Activated CD4-positive, CD25-positive, alpha-beta regulatory T cell treated with anti-CD3 and anti-CD28 coated beads, Interleukin-2, amount 50 U/mL, for 16 hours (primary cell): ENCODE measurements at places on chromosomes 12 and 14.

DNA sequence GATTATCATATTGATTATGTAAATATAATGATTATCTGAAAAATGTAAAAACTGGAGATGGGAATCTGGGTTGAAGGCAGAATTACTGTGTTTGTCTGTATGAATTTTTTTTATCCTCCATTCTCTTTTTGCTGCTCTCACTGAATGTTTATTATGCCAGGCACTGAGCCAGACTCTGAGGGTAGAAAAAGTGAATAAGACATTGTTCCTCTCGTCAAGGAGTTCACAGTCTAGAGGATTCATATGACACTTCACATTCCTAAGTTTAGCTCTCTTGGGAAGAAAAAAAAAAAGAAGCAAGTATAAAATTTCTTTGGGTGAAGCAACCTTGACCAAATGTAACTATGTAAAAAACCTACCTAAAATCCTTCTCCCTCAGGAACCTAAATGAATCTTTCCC is 120.9 kb upstream of the LMO3 start:
- DNase-seq = no peak

DNA sequence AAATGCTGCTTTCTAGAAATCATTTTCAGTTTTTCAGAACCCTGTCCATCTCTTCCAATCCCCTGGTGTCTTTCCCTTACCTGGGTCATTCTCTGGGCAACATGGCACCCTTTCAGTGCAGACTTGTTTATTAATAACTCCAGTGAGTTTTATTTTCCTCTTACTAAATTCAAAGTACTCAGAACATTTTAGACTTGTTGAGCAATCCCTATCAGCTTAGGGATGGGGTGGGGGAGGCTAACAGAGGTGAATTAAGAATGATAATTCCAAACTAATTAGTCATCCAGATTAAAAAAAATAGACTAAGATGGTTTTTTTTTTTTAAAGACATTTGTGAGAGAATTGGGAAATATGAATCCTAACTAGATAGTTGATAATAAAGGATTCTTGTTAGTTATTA is 10.7 kb downstream of the GPRC5A start:
- no peak for DNase-seq

- no peak for DNase-seq
These were observed 122.3 kb upstream of the CPM start for GRCh38 chr12:69055280-69055679.

DNA sequence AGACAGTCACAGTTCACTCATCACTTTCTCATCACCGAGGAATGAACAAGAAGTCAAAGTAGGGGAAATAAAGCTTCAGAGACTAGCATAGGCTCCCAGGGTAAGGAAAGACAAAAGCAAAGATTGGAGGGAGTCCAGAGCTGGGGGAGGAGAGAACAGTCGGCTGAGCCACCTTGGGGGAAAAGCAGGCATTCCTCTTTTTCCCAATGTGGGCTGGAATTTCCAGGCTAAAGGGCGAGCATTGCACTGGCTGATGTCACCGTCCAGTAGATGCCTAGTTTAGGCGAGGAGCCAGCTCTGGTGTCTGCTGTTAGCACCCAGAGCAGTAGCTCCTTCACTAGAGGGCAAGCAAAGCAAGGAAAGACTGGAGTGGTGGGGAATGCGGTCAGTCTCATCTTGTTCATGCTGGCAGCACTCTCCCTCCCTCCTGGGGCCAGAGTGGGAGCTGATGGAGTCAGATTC is 8.5 kb upstream of the KRT75 start:
- DNase-seq = no peak

DNA sequence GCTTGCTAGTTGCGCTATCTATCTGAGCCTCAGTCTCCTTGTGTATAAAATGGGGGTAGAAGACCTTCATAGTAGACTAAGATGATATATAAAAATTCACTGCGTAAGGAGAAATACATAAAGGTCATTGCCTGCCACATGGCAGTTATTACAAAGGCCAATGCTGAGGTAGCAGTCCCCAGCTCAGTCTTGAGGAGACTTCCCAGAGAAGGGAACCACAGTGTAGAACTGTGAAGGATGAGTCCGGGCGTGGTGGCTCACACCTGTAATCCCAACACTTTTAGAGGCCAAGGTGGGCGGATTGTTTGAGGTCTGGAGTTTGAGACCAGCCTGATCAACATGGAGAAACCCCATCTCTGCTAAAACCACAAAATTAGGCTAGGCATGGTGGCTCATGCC is 17.1 kb upstream of the SP7 start:
- no peak for DNase-seq

DNA sequence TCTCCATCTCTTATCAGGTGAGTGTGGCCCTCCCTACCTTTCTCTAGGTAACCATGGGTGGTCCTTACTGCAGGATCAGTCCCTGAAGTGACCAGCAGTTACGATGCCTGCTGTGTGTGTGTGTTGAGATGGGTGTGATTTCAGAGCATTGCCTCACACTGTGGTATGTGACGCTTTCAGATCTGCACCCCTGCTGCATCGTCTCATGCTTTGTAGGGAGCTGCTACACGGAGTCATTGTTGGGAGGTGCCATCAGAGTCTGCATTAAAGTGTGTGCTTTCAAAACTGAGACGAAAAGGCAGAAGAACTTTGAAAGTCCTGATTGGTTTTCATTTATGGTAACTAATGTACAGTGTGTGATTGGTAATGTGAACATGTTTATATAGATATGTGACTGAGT is 150.5 kb downstream of the PELI2 start:
- no peak for DNase-seq

DNA sequence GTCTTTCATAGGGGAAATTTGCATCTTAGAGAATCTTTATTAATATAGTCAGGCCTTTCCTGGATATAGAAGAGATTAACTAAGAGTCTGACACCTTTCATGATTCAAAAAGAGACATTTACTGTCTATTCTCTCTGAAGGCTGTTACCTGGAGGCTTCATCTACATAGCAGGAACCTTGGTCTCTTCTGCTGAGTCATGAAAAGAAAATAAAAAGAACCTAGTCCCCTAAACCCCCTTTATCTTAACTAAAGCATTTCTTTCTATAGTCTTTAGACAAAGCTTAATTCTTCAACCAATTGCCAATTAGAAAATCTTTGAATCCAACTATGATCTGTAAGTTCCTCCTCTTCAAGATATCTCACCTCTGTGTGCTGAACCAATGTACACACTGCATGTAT is 33.1 kb downstream of the RPS29 start:
- DNase-seq = no peak

DNA sequence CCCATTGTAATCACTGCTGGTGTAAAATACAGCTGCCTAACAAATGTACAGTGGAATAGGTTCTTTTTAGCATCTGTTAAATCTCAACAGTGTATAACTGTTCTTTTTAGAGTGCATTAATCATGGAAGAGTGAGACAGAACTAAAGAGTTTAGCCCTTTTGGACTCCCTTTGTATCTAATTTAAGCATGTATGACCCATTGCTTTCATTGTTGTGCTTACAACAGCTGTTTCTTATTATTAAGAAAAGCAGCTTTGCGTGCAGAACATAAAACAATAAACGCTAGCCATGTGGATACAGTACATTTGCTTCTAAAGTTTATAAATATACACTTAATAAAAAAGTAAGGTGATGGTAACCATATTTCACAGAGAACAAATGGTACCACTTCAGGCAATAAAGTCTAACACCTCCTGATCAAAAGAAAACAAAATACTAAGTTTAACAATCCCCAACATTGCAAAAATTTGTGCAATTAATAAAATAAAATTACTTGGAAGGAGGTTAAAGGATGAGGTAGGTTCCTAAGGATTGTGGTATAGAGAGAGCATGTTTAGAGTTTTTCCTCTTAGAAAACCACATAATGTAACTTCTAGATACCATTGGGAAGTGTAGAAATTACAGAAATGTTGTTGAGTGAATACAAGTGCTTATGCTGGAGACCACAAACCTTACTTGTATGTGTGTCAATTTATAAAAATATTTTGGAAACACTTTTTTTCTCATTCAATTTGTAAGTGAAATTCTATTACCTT is 448.7 kb downstream of the SLC6A15 start:
- no peak for DNase-seq

- DNase-seq = no peak
These were observed 81.2 kb upstream of the ATP2B1 start for GRCh38 chr12:89789862-89790261.

DNA sequence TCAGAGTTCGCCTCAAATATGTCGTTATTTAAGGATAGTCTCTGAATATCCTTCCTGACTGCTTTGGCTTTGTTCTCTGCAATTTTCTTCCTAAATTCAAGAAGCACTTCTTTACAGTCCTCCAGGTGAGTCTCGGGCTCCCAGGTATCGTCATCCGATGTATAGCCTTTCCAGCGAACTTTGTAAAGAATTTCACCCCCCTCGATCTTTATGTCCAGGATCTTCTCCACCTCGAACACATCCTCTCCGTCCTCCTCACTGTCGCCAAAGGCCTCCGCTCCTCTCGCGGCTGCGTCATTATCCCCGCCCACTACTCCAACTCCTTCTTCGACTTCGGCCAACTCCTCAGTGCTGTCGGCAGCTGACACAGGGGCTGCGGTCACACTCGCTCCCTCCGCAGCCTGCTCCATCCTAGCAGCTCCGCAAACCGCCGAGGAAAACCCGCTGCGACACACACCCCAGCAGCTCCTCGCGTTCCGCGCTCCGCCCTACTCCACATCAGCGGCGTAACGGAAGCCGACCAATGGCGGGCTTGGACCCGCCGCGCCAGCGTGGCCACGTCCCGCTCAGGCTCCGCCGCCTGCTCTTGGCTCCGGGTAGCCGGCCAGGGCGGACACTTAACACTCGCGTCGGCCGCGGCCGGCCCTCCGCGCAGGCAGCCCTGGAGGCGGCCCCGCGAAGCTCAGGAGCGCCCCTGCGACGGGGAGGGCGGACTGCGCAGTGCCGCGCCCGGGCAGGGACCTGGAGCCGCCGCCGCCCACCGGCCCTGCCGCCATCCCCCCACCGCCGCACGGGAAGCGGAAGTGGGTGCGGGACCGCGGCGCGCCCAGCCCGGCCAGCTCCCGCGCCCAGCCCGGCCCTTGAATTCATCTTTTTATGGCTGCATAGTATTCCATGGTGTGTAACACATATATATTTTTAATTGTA is 4.1 kb downstream of the CD163L1 start:
- no peak for DNase-seq

- DNase-seq = no peak
These were observed 133.5 kb upstream of the TMEM132C start for GRCh38 chr12:128133321-128134073.

DNA sequence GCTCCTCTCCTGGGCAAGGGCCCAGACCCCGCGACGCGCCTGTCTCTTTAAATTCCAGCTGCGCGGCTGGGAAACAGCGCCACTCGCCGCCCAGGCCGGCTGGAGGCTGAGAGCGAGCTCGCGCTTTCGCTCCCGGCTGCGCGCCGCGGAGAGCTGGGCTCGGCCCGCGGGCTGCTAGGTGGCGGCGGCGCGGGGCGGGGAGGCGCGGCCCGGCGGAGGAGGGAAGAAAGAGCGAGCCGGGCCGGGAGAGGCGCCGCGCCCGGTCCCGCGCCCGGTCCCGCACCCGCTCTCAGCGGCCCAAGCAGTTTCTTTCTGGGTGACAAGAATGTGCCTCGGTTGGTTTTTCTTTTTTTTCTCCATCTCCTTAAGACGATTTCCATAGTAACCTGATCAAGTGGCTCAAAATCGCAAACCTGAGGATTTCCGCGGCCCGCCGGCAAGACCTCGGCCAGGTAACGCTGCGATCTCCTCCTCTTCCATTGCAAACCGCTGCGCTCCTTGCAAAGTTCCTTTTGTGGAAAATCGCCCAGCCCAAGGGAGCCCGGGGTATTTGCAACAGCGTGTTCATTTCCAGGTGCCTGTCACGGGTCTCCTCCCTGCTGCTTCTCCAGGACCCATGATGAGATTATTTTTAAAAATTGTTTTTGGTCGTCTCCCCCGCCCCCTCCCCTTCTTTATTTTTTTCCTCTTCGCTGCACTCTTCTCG is 259.5 kb upstream of the E2F7 start:
- no peak for DNase-seq

DNA sequence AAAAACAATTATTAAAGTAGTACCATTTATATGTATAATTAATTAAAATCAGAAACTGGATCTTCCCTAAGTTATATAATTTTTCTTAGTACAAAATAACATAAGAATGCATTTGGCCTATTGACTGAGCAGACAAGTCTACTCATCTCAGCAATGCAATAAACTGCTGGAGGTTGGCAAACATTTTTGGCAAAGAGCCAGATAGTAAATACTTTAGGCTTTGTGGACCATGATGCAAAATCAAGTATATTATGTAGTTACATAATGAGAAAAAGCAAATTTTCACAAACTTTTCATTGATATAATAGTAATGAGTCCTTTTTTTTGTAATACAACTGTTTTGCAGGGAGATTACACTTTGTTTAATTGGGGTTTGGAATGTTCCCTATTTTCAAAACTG is 30.9 kb downstream of the ERGIC2 start:
- no peak for DNase-seq

GRCh38 chr12:47997321-47997720 is 7.0 kb downstream of the COL2A1 start:
- DNase-seq = no peak

DNA sequence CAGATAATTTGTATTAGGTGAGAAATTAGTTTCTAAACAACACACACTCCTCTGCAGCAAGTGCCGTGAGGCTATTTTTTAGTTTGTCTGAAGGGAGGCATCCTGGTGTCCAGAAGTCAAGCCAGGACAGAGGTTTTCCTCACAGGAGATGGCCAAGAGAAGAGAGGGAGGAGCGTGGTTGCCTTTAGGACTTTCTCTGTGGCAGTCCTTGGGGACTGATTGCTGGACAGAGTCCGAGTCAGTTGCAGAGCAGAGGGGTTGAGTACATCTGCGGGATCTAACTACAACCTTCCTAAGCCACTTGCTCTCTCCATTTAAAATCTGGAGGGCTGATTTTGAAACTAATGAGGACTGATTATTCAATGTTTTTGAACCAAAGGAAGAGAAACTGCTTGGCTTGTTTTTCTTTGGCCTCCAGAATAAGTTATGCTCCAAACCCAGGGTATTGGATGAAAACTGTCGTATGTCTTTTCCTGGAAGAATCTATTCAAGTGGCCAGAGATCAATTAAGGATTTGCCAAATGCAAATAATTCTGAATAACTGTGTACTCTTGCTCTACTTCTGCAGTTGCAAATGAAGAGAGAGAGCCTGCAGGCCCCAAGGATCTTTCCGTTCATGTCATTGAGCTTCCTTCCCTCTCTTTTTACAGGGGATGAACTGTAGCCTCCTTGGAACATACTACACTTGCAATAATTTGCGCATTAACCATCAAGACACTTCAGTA is 1.2 kb downstream of the SLCO1C1 start:
- no peak for DNase-seq

- no peak for DNase-seq
These were observed 310.8 kb downstream of the FUT8 start for GRCh38 chr14:65723348-65723747.

DNA sequence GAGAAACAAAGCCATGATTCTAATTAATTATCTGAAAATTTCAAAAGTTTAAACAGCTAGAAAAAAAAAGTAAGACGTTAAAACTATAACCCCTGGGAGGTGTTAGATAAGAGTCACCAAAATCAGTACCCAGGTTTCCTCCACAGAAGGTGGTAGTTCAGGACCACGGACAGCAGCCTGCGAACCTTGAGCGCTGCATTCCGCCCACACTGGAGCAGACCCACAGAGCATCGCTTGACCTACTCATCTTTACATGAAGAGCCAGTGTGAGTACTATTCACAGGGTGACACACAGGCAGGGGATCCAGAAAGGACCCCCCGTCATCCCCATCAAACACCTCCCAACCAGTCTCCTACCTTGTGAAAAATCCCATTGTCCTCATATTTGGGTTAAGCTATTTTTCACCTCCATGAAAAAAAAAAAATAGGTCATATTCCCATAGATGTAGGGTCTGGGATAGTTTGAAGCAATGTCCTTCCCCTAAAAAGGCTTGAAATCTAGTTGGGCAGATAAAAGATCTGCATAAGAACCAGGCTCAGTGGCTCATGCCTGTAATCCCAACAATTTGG is 8.8 kb upstream of the CHGA start:
- no peak for DNase-seq
